T-helper 1 cell (primary cell): ENCODE measurements at places on chromosomes 2 and 18.

DNA sequence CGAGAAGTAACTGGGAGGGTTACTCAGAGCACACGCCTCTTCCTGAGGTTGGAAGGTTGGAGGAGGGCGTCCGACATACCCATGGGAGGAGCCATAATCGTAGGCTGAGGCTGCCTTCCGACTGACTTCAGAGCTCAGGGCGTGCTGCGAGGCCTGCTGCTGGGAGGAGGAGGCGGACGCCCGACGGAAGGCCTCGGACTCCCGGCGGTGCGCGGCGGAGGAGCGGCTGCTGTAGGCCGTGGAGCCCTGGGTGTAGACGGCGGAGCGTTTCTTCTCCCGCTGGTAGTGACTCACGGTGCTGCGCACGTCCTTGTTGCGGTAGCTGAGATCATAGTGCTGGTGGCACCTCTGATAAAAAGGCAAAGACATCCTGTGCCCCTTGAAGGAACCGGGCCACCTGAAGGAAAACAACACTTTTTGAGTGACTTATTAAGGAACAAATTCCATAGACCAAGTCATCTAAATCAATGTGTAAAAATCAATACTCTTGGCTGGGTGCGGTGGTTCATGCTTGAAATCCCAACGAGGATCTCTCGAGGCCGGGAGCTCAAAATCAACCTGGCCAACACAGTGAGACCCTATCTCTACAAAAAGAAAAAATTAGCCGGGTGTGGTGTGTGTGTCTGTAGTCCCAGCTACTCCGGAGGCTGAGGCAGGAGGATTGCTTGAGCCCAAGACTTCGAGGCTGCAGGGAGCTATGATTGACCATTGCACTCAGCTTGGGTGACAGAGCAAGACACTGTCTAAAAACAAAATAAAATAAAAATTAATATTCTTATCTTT lies 4.7 kb downstream of the MYOM1 start:
- no peak for DNase-seq

DNA sequence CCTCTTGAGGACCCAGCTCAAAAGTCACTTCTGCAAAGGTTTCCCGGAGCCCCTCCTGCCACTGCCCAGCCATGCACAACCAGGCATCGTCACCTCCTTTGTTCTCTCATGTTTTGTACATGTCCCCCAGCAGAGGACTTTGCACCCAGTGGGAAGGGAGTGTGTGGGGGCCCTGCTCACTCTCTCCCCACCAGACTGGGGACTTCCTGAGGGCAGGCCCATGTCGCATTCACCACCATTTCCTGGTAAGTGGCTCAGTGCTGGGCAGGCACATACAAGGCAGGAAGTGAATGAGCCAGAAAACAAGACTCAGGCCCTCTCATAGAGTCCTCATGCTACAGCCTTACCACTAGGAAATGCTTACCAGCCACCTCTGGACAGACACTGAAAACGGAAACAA lies 18.9 kb downstream of the MRPL35 start:
- DNase-seq = peak; percentile 25

- DNase-seq = no peak
These were observed 7.5 kb upstream of the RNF144A start for GRCh38 chr2:6909431-6910385.

DNA sequence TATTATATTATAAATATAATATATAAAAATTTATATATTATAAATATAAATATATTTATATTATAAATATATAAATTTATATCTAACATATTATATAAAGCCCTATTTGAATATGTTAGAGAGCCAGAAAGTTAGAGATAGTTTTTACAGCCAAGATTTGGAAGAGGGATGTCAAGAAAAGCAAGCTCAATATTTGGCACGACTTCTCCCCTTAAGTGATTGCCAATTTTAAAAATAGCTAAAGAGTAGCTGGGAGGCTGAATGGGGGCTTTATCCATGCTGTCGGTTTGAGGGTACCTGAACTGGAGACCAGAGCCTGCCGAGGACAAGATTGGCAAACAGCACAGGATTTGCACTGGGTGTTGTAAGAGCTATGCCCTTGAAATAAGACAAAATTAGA lies 180.9 kb upstream of the GYPC start:
- no peak for DNase-seq

DNA sequence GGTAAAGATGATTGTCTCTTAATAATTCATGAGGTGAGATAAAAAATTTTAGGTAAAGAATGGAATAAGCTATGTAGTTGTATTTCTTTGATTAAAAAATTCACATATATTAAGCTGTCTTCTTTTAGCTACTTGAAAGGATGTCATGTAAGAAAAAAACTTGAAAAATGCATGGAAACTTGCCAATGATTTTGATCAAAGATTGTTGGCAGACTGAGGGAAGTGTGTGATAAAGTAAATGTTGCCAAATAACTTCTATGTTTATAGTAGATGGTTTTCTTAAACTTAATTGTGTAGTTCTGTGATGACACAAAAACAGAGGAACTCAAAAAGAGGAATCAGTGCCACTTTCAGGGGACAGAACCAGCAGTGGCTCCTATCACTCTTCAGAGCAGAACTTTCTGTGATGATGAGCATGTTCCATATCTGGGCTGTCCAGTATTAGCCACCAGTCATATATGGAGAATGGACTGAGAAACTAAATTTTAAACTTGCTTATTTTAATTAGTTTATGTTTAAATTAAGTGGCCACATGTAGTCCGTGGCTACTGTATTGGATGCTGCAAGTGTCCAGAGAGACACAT lies 51.9 kb upstream of the SLC38A11 start:
- no peak for DNase-seq

GRCh38 chr2:197073270-197073669 lies 146.8 kb upstream of the PGAP1 start:
- no peak for DNase-seq

GRCh38 chr2:236988690-236989624 lies 96.7 kb upstream of the COPS8 start:
- no peak for DNase-seq

GRCh38 chr2:100266126-100266525 lies 56.2 kb downstream of the LONRF2 start:
- DNase-seq = no peak

DNA sequence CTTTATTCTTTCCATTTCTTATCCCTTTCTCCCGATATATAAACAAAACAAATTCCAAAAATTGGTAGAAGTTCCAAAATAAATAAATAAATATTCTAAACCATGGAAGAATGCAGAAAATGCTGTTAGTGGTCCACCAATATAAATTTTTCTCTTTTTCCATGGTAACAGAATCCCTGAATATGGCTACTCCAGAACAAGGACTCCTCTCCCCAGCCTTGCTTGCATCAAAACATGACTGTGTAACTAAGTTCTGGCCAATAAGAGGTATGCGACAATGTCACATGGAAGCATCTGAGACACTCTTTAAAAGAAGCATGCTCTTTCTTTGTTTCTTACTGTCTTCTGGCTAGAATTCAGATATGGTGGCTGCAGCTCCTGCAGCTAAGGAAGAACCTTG lies 325.1 kb upstream of the TANK start:
- no peak for DNase-seq

DNA sequence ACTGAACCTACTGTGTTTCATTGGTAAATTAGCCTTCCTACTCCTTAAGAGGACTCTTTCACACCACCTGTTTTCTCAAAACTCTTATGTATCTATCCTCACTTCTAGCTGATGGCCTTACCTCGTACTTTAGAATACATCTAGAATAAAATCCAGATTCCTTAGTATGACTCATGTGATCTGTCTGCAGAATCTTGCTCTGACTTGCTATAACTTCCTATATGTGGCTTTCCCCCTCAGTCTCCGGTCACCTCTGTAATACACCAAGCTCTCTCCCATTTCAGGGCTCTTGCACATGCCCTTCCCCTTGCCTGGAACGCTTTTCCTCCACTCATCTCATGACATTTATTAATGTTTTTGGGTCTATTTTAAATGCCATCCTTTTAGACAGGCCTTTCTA lies 95.6 kb upstream of the LHCGR start:
- no peak for DNase-seq

DNA sequence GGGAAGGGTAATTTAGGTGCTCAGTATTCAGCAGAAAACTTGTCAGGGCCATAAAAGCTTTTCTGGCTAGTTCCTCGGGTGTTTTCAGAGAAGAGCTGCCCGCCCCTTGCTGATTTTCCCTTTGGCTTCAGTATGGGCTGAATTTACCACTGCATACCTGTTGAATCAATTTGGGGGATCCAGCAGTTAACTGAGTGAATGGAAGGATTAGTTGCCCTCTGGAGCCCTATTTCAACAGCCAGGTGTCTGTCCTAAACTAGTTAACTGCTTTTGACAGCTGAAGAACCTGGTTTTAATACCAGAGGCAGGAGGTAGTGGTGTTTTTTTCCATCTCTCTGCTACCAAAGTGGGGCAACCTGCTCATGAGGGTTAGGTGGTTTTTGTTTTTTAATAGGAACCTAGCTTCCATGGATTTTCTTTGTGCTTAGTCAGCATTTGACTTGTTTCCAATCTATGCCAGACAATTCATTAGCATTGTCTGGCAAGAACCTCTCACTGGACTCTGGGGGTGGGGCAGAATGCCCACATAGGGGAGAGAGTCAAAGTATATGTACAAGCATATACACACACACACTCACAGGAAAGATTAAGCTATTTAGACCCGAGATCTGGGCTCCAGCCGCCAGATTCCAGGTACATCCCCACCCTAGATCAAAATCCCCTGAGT lies 166.5 kb upstream of the SIX3 start:
- DNase-seq = no peak

- no peak for DNase-seq
These were observed 25.1 kb upstream of the PLB1 start for GRCh38 chr2:28470759-28471158.

DNA sequence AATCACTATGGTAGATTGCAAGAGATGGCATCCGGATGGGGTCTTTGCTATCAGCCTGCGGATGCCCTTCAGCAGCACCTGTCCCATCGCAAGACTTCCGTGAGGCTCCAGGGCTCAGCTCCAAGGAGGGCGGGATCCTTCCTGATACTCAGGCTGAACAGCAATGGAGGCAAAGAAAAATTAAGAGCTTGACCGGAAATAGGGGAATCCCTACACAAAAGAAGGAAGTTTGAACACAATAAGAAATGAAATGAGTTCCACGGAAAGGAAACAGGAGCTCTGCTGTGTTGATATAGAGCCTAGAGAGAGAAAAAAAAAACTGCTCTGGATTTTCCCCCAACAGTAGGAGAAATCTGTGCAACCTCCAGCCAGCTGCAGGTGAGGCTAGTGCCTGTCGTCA lies 91.9 kb downstream of the ARL4C start:
- DNase-seq = no peak

GRCh38 chr18:36127836-36128529 lies 1.2 kb downstream of the SLC39A6 start:
- no peak for DNase-seq

DNA sequence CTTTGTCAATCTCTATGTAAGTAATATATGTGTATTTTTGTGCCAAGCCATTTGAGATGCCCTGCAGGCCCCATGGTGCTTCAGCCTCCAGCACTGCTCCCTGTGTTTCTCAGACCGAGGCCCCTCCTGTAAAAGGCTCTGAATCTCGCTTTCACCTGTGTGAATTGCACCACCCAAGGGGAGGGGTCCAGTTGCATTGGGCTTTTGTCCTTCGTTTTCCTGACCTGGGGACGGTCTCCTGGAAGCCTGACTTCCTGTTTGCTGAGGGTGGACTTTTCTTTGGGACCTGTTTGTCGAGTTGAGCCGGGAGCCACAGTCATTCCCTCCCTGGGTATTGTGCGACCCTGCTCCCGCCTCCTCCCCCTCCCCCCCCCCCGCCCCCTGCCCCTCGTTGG lies 48.9 kb downstream of the AGAP1 start:
- no peak for DNase-seq

DNA sequence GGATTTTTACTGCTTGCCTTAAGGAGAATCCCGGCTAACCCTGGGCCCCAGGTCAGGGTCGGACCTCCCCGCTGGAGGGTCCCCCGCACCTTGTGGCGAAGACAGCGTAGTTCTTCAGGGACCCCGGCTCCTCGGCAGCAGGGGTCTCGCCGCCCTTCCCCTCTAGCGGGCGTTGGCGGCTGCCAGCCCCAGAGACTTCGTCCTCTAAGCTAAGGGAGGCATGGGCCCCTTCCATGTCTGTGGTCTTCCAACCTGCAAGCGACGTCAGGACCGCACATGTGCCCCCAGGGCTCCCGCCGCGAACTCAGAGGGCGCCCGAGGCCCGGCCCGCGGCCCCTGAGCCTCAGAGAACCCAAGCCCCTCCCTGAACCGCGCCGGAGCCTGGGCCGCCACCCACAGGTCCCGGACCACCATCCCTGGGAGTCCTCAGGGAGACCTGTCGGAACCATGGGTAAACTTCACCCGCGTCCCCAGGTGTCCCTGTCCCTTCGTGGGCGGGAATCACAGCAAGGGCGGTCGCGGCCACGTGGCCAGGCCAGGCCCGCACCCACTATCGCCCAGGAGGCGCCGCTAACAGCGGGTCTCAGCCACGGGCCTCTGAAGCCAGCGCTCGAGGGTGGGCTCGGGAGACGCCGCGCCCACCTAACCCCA lies 562 bp downstream of the ANKMY1 start:
- DNase-seq = no peak

DNA sequence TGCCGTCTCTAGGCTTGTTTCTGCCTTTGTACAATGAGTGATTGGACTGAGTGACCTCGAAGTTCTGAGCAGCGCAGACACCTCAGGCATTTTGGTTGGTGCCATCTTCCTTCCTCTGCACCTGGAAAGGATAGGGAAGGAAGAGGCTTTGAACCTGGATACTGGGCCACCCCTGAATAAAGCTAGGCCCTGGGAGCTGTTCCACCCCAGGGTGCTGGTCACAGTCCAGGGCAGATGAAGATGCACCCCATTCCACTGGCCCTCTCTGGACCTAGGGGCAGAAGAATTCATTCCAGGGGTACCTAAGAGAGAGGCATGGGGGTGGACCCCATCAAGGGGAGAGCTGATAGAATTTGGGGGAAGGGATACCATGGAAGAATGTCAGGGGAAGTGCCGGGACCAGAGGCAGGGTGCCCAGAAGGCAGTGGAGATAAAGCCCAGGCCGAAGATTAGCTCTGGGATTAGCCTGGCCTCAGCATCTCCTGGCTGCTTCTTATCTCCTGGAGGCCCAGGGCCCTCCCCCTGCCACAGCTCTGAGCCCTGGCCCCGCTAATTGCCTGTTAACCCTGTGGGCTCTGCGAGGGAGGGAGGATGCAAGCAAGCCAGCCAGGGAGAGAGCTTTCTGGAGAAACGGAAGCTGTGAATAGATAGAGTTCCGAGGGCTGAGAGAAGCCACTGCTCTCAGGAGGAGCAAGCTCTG lies 11.4 kb downstream of the ASIC4 start:
- DNase-seq = no peak

GRCh38 chr2:197821550-197822289 lies 17.3 kb downstream of the PLCL1 start:
- DNase-seq = no peak

DNA sequence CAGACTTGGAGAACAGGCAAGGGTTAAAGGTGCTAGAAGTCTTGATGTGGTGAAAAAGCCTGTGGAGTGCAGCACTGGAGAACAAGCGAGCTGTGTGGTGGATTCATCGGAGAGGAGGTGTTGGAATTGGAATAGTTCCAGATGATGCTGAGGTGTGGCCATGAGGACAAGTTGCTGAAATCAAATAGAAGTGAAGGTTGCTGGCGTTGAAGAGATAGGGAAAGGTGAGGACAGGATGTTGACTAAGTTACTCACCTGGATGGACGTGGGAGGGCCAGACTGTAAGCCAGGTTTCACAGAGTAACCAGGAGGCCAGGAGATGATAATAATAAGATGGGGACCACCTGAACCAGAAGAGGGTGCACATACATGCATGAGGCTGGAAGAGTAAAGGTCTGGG lies 173.4 kb downstream of the DIS3L2 start:
- DNase-seq = no peak

- DNase-seq = no peak
These were observed 88.8 kb downstream of the CD8B2 start for GRCh38 chr2:106575955-106576354.
